ENCODE measurements at places on chromosomes 1 and 21. TPM values are rescaled to one million over a fixed set of nuclear protein-coding genes. Genes with fewer than 3 reads are reported as not detected.
A peak's percentile ranks its signal among the peaks of the same experiment; 100 is the strongest.

The OR6N1 gene
- not detected for total RNA-seq

The TAS1R1 gene
- not detected for total RNA-seq

The BMP8A gene
- 0.16 TPM for total RNA-seq

The TNNT2 gene
- not detected for total RNA-seq

The SPOCD1 gene
- not detected for total RNA-seq

DNA sequence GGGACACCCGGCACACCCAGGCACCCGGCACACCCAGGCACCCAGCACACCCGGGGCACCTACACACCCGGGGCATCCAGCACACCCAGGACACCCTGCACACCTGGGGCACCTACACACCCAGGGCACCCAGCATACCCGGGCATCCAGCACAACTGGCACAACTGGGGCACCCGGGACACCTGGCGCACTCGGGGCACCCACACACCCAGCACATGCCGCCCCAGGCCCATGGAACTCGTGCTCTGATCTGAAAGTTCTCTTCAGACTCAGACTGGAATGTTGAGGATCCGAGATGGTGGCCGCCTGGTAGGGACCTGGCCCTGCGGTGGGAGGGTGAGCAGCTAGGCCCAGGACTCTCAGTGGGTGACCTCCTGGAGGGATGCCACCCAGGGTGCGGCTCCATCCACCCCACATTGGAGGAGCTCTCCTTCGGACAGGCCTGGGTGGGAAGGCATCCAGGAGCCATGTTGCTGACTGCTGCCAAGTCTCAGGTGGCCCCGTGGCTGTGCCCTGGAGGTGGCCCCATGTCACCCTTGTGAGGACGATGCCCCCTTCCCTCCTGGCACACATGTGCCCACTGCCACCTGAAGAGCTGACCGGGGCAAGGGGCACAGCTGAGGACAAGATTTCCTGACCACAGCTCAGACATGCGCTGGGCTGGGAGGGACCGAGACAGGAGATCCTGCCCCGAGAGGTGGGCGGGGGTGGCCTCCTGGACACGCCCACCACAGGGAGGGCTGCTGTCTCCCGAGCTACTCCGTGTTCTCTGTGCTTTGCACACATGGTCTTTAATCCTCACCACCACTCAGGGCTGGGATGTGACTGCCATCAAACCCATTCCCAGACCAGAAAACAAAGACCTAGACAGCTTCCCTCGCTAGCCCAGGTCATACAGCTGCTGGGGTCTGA is 37.0 kb downstream of the UBE2G2 start:
- no peaks in the 10 kb centered on the region for H3K27me3 ChIP-seq
- H3K4me1 ChIP-seq = peaks cover 29% of the 10 kb centered on the region
- H3K27ac ChIP-seq = peak overlapping the region; percentile 92

DNA sequence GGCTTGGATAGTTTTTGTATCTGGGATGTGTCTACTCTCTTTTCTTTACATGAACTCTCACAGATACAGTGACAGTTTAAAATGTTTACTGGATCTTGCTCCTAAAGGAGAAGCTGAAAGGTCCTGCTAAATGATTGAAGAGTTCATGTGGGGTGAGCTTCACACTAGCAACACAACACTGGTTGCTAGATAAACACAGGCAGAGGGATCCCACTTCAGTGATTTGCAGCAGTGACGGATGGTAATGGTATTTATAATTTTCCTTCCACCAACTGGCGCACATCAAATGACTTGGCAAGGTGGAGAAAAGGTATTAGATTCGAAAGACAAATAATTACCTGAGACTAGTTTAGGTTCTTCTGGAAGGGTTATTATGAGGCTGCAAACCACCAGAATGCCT is 270.2 kb downstream of the TBX15 start:
- H3K27me3 ChIP-seq = no peaks in the 10 kb centered on the region
- H3K4me3 ChIP-seq = no peak overlapping the region
- H3K27ac ChIP-seq = no peak overlapping the region
- no peaks in the 10 kb centered on the region for H3K36me3 ChIP-seq
- no peaks in the 10 kb centered on the region for H3K4me1 ChIP-seq

- H3K4me3 ChIP-seq = peak within 1 kb of the TSS; percentile 88
- peaks cover 8% of the 10 kb centered on the region for H3K36me3 ChIP-seq
- no peaks in the 10 kb centered on the region for H3K27me3 ChIP-seq
- peak within 1 kb of the TSS; percentile 95 for H3K27ac ChIP-seq
- peaks cover 27% of the 10 kb centered on the region for H3K4me1 ChIP-seq
Observed at GRCh38 chr1:84143796-84144565, at the start of gene PRKACB. Gene PRKACB, plus strand, starts transcription at chr1:84144271. Its CDS starts 91 bp downstream, at chr1:84144362.

DNA sequence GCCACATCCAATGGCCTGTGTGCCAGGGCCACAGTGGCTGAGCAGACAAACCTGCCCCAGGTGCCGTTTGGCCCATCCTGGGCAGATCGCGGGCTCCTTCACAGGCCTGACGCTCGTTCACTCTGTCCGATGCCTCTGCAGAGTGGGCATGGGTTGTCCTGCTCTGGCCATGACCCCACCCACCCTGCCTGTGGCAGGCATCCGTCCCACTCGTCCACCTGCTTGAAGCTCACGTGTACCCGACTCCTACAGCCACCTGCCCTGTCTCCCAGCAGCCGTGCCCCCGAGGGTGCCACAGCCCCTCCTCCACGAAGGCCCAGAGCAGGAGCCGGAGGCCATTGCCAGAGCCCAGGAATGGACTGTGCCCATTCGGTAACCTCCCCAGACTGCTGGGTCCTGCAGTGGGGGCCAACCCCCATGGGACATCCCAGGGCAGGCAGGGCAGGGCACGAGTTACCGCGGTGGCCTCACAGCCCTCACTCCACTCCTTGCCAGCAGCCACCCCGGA is 41.9 kb downstream of the TRIM11 start:
- no peak overlapping the region for H3K27ac ChIP-seq
- H3K4me1 ChIP-seq = no peaks in the 10 kb centered on the region
- H3K36me3 ChIP-seq = no peaks in the 10 kb centered on the region
- H3K27me3 ChIP-seq = no peaks in the 10 kb centered on the region
- no peak overlapping the region for H3K4me3 ChIP-seq
- DNase-seq = no peak

- H3K36me3 ChIP-seq = peaks cover 35% of the 10 kb centered on the region
- no peak overlapping the region for H3K4me3 ChIP-seq
- no peak for DNase-seq
- no peak overlapping the region for H3K27ac ChIP-seq
- H3K4me1 ChIP-seq = no peaks in the 10 kb centered on the region
Observed at GRCh38 chr1:51819810-51820209, 58.7 kb downstream of the NRDC start.

DNA sequence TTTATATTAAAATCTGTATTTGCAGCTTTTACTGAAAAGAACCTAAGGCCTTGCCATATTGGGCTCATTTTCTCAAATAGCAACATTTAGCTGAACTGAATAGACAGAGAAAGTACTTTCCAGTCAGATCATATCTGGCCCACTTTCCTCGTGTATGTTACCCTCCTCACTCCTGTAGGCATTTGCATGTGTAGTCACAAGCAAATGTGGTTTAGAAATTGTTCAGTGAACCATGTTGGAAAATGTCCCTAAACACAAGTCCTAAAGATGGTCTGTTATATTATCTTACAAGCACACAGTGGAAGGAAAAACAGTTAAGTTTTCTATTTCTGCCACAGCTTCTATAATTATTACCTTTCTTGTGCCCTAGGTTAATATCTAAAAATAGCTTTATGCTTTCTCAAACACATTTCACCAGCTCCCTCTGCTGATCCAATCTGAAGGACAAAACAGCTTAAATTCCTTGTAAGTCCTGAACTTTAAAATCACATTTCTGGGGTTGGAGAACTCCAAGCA is 606 bp upstream of the FMO4 start:
- no peak overlapping the region for H3K27ac ChIP-seq
- peaks cover 12% of the 10 kb centered on the region for H3K4me1 ChIP-seq
- H3K27me3 ChIP-seq = no peaks in the 10 kb centered on the region
- no peak for DNase-seq
- H3K36me3 ChIP-seq = no peaks in the 10 kb centered on the region

DNA sequence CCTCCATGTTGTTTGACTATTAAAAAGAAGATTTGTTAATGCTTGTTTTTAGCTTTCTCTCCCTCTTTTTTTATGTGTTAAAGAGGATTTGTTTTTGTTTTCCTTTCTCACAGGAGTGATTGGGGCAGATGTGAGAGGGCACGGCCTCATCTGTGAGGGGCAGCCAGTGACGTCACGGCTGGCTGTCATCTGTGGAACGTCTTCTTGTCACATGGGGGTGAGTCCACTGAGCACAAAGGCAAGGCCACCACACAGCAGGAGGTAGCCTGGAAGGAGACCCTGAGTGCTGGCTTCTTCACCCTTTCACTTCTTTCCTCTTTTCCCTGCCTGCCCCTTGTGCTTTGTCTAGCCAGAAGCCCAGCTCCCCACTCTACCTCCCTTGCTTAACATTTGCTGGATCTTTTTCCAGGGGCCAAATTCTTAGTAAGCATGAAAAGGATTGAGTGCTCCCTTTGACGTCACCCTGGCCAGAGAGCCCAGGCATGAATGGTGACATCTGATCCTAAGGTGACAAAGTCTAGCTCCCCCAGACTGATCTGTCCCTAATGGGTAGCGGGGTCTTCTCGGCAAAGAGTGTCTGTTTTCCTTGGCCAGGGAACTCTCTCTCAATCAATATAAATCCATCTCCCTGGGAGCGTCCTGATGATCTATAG is 257.2 kb downstream of the FGGY start:
- H3K36me3 ChIP-seq = peaks cover 12% of the 10 kb centered on the region
- no peaks in the 10 kb centered on the region for H3K4me1 ChIP-seq
- no peaks in the 10 kb centered on the region for H3K27me3 ChIP-seq
- H3K27ac ChIP-seq = no peak overlapping the region
- H3K4me3 ChIP-seq = no peak overlapping the region
- no peak for DNase-seq

DNA sequence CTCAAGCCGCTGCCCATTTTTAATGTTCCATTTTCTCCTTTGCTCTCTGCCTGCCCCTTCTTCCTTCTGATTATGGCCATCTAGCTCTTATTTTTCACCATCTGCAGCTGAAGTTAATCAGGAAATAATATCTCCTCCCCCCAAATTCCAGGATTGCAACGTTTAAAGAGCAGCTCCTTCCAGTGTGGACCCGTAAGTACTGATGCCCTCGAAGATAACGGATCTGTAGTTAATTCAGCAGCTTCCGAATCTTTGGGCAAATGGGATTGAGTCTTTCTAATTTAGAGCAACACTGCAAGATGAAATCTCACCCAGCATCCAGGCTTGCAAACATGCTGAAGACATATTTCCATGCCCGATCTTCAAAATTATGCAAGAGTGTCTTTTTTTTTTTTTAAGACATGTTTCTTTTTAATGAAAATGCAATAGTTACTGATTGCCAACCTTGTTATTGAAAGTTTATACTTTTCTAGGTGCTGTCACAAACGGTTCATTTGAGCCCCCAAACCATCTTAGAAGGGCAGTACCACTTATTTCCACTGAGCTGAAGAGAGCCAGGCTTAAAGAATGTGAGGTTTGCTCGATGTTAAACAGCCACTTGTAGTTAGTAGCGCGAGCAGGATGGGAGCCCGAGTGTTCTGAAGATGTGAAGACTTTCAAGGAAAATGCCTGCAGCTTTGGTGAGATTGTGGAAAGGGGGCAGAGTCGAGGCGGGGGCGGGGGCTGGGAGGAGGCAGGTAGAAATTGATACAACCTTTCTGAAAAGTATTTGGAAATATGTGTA is 10.9 kb upstream of the RCAN3 start:
- H3K4me3 ChIP-seq = no peak overlapping the region
- H3K27ac ChIP-seq = no peak overlapping the region
- no peaks in the 10 kb centered on the region for H3K27me3 ChIP-seq
- peaks cover 33% of the 10 kb centered on the region for H3K4me1 ChIP-seq

- H3K36me3 ChIP-seq = peaks cover 2% of the 10 kb centered on the region
- no peak overlapping the region for H3K27ac ChIP-seq
- H3K4me1 ChIP-seq = no peaks in the 10 kb centered on the region
- no peak overlapping the region for H3K4me3 ChIP-seq
Observed at GRCh38 chr1:63671514-63671913, 78.3 kb downstream of the PGM1 start.

GRCh38 chr1:151568626-151569088 is 28.5 kb downstream of the TUFT1 start:
- peaks cover 7% of the 10 kb centered on the region for H3K4me1 ChIP-seq
- no peak overlapping the region for H3K4me3 ChIP-seq
- no peaks in the 10 kb centered on the region for H3K36me3 ChIP-seq
- no peak for DNase-seq
- no peak overlapping the region for H3K27ac ChIP-seq
- H3K27me3 ChIP-seq = no peaks in the 10 kb centered on the region

Data from activated CD8-positive, alpha-beta T cell treated with anti-CD3 and anti-CD28 coated beads, Interleukin-2, amount 10 ng/mL, durations not matched to agents 7 days and 5 days (primary cell).